ENCODE measurements at places on chromosomes 1 and 21.

DNA sequence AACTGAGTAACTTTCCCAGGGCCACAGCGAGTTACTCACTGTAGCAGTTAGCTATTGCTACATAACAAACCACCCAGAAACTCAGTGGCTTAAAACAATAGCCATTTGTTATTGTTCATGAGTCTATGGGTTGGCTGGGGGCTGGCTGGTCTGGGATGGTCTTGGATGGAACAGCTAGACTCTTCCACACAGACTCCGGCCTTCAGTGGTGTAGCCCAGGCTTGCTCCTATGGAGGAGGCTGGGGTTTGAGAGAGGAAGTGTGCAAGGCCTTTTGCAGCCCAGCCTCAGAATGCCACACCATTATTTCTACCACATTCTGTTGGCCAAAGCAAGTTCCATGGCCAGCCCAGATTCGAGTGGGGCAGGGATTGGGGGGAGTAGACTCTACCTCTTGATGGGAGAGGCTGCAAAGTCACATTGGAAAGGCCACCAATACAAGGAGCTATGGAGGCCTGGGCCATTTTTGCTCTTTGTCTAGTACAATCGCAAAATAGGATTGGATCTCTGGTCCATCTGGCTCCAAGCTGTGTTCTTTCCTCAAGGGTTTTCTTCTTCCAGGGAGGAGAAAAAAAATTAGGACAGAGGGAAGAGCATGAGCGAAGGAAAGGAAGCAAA is 37.5 kb upstream of the TTC22 start:
- DNase-seq, result no peak

- DNase-seq, result no peak
These were observed 348.2 kb downstream of the MATN1 start for GRCh38 chr1:30375156-30375555.

- DNase-seq, result no peak
These were observed at the start of gene CAMTA1 for GRCh38 chr1:6785318-6785727. Gene CAMTA1 (plus strand): TSS chr1:6785454. CDS start chr1:6785531, 77 bp downstream.

GRCh38 chr1:36091698-36092097 is 3.0 kb downstream of the ADPRS start:
- DNase-seq, result peak; percentile 7

- no peak for DNase-seq
These were observed 343.8 kb downstream of the USP25 start for GRCh38 chr21:16073586-16073985.

- DNase-seq, result no peak
These were observed 21.3 kb downstream of the ZCCHC17 start for GRCh38 chr1:31318146-31318545.

GRCh38 chr1:177008653-177009052 is 155.9 kb downstream of the ASTN1 start:
- DNase-seq, result no peak

GRCh38 chr1:43867976-43868740 is 65.4 kb upstream of the ARTN start:
- DNase-seq, result no peak

DNA sequence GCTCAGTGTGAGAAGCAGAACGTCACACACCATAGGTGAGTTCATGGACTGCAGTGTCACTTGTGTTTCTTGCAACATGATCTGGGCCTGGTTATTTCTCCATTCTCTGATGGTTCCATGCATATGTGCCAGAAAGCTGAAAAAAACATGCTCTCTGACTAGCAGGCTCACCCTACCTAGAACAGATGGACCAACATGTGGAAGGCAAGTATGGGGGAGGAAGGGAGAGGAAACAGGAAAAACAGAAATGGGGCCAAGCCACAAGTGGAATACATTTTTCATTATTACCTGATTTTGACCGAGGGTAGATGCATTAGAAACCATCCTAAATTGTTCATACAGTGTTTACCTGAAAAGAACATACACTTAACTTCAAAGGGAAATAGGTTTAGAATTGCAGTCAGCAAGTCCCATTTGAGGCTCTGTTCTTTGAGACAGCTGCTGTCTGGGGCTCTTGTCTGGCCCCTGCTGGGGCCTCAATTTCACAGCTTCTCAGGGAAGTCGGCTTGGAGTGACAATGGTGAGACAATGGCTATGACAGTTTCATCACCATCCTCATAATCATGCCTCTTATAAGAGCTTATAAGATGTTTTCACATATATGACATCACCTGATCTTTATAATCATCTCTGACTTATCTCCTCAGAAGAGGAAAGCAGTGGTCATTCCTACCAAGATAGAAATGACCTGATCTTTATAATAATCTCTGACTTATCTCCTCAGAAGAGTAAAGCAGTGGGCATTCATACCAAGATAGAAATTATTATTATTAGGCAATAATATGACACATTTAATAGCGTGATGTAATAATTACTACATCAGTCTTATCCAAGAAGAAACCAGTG is 327.3 kb downstream of the SIPA1L2 start:
- no peak for DNase-seq

DNA sequence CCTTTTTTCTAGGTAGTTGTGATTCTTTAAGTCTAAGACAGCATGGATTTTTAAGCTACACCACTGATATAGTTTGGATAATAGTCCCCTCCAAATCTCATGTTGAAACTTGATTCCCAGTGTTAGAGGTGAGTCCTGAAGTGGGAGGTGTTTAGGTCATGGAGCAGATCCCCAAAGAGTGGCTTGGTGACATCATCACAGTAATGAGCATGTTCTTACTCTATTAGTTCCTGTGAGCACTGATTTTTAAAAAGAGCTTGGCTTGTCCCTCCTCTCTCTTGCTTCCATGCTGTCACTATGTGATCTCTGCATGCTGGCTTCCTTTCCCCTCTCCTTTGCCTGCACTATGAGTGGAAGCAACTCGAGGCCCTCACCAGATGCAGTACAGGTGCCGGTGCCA is 115.5 kb downstream of the LEPR start:
- DNase-seq, result no peak

- no peak for DNase-seq
These were observed 85.3 kb downstream of the CAMTA1 start for GRCh38 chr1:6870571-6870970.

DNA sequence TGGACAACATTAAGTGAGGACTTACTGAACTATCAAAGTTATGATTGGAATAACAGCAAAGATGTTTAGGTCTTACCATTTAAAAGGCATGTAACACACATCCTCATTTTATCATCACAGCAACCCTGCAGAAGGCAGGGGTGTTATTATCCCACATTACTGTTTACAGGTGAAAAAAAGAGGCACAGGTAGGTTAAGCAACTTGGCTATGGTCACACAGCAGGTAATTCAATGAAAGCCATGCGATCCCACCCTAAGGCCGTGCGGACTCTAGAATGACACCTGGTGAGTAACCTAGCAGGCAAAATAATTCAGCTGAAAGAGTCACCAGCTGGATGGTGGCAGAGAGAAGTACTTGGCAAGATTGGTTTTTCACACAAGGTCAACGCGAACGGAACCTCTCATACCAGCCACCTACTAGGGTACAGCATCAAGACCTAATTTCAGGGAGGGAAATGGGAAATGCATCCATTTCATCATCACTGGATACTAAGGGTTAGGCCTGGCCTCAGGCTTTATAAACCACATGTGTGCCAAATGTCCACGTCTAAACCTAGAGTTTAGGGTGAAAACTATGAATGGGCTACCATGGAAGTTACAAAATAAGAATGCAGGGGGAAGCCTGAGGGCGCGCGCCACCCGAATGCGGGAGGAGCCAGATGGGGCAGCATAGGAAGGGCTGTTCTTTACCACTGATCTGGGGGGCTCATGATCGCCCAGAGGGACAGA is 85.3 kb downstream of the SLC66A1 start:
- DNase-seq, result no peak

DNA sequence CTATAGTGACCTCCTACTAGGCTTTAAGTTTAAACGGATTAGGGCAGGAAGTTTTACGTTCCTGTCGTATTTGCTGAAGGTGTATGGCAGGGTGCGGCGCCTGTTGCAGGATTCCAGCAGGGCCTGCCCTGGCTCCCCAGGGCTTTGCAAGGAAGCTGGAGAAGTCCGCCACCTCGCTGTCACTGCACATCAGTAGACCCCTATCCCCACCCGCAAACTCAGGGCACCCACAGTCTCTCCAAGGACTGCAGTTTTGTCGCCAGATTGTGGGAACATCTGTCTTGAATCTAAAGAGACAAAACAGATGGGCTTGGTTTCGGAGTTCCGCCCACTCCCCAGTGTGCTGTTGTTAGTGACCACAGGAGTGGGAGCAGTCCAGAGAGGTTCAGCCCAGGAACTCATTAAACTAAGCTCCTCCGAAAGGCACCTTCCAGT is 110.8 kb downstream of the CDC7 start:
- no peak for DNase-seq

GRCh38 chr1:79255421-79255820 is 248.9 kb upstream of the ADGRL4 start:
- no peak for DNase-seq

- no peak for DNase-seq
These were observed at the start of gene FMOD for GRCh38 chr1:203351037-203351625. Gene FMOD (minus strand): TSS chr1:203351122. CDS start chr1:203348270, 2,852 bp downstream.

DNA sequence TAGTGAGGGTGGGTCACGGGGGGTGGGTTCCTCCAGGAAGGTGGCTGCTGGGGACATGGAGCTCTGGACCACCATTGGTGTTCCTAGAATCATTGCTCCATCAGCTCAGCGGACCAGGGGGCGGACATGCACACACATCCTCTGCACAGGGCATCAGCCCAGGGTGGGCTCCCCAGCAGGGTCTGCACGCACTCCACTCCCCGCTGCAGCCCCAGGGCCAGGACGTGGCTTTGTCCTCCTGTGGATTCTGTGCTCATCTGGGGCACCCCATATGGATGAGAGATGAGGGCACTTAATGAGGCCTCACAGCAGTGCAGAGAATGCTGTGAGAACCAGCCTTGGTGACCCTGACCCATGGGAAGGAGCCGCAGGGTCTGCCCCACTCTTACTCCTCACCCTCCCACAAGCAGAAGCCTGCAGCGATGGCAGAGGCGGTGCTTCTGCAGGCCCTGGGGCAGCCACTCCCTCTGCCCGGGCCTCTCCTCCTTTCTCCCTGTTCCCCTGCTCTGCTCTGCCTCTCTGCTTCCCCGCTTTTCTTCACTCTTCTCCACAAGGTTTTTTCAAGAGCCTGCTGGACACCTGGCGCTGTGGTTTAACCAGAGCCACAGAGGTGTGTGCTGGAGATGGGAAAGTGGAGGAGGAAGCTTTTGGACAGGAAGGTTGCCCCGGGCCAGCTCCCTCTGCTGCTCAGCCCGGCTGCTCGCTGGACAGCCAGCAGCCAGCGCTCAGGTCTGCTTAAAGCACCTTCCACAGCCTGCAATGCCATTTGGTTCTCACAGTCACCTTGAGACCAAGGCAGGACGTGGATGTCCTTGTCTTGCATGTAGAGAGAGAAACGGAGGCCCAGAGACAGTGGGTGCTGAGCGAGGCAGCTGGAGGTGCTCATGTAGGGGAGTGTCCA is 26.3 kb upstream of the PCBP3 start:
- no peak for DNase-seq
